Calu3 (cell line): ENCODE measurements at places on chromosomes 11 and 22. TPM values are rescaled to one million over a fixed set of nuclear protein-coding genes. Genes with fewer than 3 reads are reported as not detected.

XPNPEP3 gene
- 33.1 and 39.9 TPM in 2 replicates for total RNA-seq

OR51I1 gene
- not detected in 2 replicates for total RNA-seq

YPEL1 gene
- 1.7 and 3.3 TPM in 2 replicates for total RNA-seq

TMPRSS13 gene
- total RNA-seq: 1.4 and 2.3 TPM in 2 replicates

HIPK3 gene
- 53.6 and 61.5 TPM in 2 replicates for total RNA-seq

STK33 gene
- 1.7 and 3.0 TPM in 2 replicates for total RNA-seq

CELSR1 gene
- 40.8 and 45.5 TPM in 2 replicates for total RNA-seq

C11orf42 gene
- total RNA-seq: not detected in 2 replicates

KIF18A gene
- total RNA-seq: 29.9 and 31.5 TPM in 2 replicates

EFCAB6 gene
- total RNA-seq: 2.2 and 2.3 TPM in 2 replicates

ANGPTL5 gene
- total RNA-seq: not detected in 2 replicates

CHRDL2 gene
- total RNA-seq: not detected in 2 replicates

GDPD4 gene
- total RNA-seq: not detected in 2 replicates

DLG2 gene
- total RNA-seq: 0.71 and 0.73 TPM in 2 replicates

DNA sequence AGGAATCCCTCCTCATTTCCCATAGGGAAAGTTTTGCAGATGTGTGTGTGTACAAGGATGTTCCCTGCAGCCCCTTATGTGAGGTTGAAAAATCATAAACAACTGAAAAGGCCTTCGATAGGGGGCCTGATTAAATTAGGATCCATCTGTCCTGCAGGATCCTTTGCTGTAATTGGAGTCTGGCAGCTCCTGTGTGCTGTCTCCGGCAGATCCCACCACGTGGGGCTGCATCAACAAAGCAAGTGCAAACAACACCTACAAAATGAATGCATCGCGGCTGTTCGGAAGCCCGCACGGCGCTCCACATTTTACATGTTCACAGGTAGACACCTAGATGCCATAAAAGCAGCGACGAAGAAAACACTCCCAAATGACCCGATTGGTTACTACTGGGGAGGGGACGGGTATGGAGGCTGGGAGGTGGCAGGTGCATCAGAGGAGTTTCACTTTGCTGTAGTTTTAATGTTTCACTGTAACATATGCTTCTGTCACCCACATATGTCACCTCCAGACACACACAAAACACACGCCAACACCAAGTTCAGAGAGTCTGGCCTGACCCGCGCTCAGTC is 52.2 kb downstream of the NFAM1 start:
- H3K4me3 ChIP-seq: no peak overlapping the region
- H3K27me3 ChIP-seq: peaks cover 83% of the 10 kb centered on the region
- H3K36me3 ChIP-seq: no peaks in the 10 kb centered on the region
- DNase-seq: no peak

DNA sequence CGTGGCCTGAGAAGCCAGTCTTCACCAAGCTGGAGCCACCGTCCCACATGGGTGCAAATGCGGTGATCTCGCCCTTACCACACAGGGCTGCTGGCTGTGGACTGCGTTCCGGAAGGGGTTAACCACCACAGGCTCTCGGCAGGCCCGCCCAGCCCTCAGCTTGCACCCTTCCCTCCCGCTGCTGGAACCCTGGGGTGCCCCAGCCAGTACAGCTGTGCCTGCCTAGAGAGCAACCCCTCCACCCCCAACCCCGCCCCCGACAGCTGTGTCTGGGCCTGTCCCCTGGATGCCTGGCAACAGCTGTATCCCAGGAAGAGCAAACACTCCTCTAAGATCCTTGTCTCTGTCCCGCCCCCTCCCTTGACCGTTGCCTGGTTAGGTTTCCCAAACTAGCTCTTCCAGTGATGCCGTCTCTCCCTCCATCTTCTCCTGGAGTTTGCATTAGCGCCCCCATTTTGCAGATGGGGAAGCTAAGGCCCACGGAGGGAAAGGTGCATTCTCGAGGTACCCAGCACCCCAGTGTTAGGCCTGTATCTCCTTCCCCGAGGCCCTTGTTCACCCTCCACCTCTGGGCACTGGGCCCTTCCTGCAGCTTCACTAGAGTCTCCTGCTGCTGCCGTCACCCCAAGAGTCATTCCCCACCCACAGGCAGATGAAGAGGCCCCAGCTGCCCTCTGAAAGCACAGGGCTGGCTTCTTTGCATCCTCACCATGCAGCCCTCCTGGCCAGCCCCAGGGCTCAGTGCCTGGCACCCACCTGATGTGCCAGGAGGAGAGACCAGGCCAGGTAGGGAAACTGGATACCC is 12.6 kb upstream of the COX8A start:
- H3K27ac ChIP-seq: no peak overlapping the region
- no peak for DNase-seq
- no peaks in the 10 kb centered on the region for H3K4me1 ChIP-seq
- H3K4me3 ChIP-seq: no peak overlapping the region
- no peaks in the 10 kb centered on the region for H3K27me3 ChIP-seq

GRCh38 chr11:87092567-87092966 is 54.8 kb downstream of the TMEM135 start:
- H3K36me3 ChIP-seq: no peaks in the 10 kb centered on the region
- no peak overlapping the region for H3K27ac ChIP-seq
- H3K4me1 ChIP-seq: peaks cover 1% of the 10 kb centered on the region
- no peak overlapping the region for H3K4me3 ChIP-seq
- no peak for DNase-seq

GRCh38 chr11:2521733-2522630 is 77.2 kb downstream of the KCNQ1 start:
- H3K27me3 ChIP-seq: peaks cover 12% of the 10 kb centered on the region
- DNase-seq: no peak
- peaks cover 9% of the 10 kb centered on the region for H3K36me3 ChIP-seq
- no peak overlapping the region for H3K27ac ChIP-seq
- no peak overlapping the region for H3K4me3 ChIP-seq

GRCh38 chr11:47132490-47132889 is 44.2 kb downstream of the ARFGAP2 start:
- H3K27me3 ChIP-seq: peaks cover 7% of the 10 kb centered on the region
- no peaks in the 10 kb centered on the region for H3K4me1 ChIP-seq
- H3K27ac ChIP-seq: no peak overlapping the region
- DNase-seq: no peak
- H3K36me3 ChIP-seq: no peaks in the 10 kb centered on the region

DNA sequence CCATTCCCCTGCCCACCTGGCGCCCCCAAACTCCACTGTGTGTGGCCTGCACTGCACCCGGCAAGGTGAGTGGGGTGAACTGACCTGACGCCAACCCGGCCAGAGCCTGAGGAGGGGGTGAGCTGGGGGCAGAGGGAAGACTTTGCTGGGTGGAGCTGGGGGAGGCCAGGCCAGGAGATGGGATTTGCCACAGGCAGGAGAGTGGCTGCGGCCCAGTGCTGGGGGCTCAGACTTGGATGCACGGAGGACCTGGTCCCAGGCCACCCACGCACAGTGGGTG is 17.8 kb upstream of the FLRT1 start:
- no peak overlapping the region for H3K4me3 ChIP-seq
- H3K27me3 ChIP-seq: peaks cover 21% of the 10 kb centered on the region
- peaks cover 17% of the 10 kb centered on the region for H3K36me3 ChIP-seq
- no peak for DNase-seq

- H3K27ac ChIP-seq: peak overlapping the region; percentile 67
- H3K36me3 ChIP-seq: peaks cover 29% of the 10 kb centered on the region
- peaks cover 24% of the 10 kb centered on the region for H3K4me1 ChIP-seq
- DNase-seq: peak; percentile 79
- peak overlapping the region; percentile 82 for H3K4me3 ChIP-seq
- H3K27me3 ChIP-seq: no peaks in the 10 kb centered on the region
These were observed 100.3 kb upstream of the AKIP1 start for GRCh38 chr11:8810540-8811301.

- H3K4me1 ChIP-seq: no peaks in the 10 kb centered on the region
- no peaks in the 10 kb centered on the region for H3K36me3 ChIP-seq
- H3K4me3 ChIP-seq: no peak overlapping the region
- H3K27me3 ChIP-seq: peaks cover 57% of the 10 kb centered on the region
- peak; percentile 58 for DNase-seq
These were observed 27.1 kb upstream of the TMA7B start for GRCh38 chr22:39932918-39933649.

- H3K4me1 ChIP-seq: peaks cover 11% of the 10 kb centered on the region
- H3K27ac ChIP-seq: no peak overlapping the region
- H3K4me3 ChIP-seq: no peak overlapping the region
- H3K27me3 ChIP-seq: no peaks in the 10 kb centered on the region
- no peaks in the 10 kb centered on the region for H3K36me3 ChIP-seq
These were observed 108.3 kb downstream of the SWAP70 start for GRCh38 chr11:9772218-9772617.

DNA sequence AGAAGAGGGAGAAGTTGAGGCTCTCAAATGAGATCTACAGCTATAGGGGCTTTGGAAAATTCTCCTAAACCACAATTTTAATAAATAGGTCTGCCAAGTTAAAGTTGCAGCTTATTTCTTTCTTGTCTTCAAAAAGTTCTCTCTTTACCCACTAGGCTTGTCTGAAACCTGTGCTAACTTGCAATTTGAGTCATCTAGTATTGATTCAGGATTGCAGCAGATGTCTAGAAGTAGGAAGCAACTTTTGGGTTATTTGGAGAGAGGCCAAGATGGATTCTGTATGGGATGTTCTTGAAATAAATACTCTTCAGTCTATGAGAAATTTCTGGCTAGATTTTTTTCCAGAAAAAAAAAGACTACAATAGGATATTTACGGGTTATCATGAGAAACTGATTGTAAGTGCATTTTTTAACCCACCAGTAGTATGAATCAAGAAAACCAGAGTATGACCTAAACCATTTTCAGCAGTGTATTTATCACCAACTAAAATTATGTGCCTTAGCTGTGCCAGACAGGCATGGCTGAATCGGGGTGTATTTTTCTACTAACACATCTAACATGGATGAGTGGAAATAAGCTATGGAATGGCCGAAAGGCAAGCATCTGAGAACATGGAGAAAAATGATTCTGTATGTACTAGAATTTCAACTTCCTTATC is 4.9 kb upstream of the RAB38 start:
- H3K4me1 ChIP-seq: peaks cover 25% of the 10 kb centered on the region
- H3K36me3 ChIP-seq: peaks cover 4% of the 10 kb centered on the region
- DNase-seq: no peak
- no peaks in the 10 kb centered on the region for H3K27me3 ChIP-seq
- no peak overlapping the region for H3K4me3 ChIP-seq

GRCh38 chr22:37211866-37212173 is 457 bp downstream of the SSTR3 start:
- H3K36me3 ChIP-seq: no peaks in the 10 kb centered on the region
- H3K27ac ChIP-seq: no peak overlapping the region
- no peak for DNase-seq

- H3K36me3 ChIP-seq: no peaks in the 10 kb centered on the region
- no peak overlapping the region for H3K27ac ChIP-seq
- no peaks in the 10 kb centered on the region for H3K27me3 ChIP-seq
- H3K4me3 ChIP-seq: no peak overlapping the region
- no peaks in the 10 kb centered on the region for H3K4me1 ChIP-seq
These were observed 165.2 kb upstream of the RAG2 start for GRCh38 chr11:36763187-36763586.

- peak within 1 kb of the TSS; percentile 63 for H3K27ac ChIP-seq
- H3K4me1 ChIP-seq: peaks cover 16% of the 10 kb centered on the region
- DNase-seq: peak; percentile 66
- H3K27me3 ChIP-seq: no peaks in the 10 kb centered on the region
- peak within 1 kb of the TSS; percentile 73 for H3K4me3 ChIP-seq
- H3K36me3 ChIP-seq: peaks cover 35% of the 10 kb centered on the region
These were observed at the start of gene ARHGEF17 for GRCh38 chr11:73308003-73308960. Gene ARHGEF17, plus strand, starts transcription at chr11:73308276. Its CDS starts 363 bp downstream, at chr11:73308639.

DNA sequence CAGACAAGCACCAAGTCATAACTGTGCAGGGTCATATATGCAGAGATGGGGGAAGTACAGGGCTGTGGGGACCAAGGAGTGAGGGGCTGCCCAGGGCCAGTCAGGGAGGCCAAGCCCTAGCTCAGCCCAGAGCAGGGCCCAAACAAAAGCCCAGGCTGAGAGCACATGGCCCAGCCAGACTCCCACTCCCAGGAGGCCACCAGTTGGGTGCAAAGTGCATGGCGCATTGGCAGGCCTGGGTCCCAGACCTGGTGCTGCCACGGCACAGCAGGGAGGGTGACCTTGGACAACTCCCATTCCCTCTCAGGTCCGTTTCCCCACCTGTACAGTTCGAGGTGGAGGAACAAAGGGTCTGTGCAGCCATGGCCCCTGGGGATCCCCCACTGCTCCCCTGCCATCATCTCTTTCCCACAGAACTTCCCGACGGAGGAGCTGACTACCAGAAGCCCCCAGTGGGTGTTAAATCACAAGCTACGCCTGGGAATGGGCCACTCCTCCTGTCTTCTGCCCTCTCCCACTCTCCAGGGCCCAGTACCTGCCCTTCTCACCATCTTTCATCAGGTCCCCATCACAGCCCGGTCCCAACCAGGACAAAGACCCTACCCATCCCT is 608 bp downstream of the NIPSNAP1 start:
- H3K27me3 ChIP-seq: no peaks in the 10 kb centered on the region
- H3K36me3 ChIP-seq: peaks cover 29% of the 10 kb centered on the region
- no peak for DNase-seq
- H3K4me1 ChIP-seq: peaks cover 17% of the 10 kb centered on the region

GRCh38 chr11:64340671-64341335 is 799 bp downstream of the CCDC88B start:
- DNase-seq: no peak
- peak overlapping the region; percentile 14 for H3K4me3 ChIP-seq
- no peak overlapping the region for H3K27ac ChIP-seq
- peaks cover under 1% of the 10 kb centered on the region for H3K4me1 ChIP-seq
- H3K27me3 ChIP-seq: no peaks in the 10 kb centered on the region
- H3K36me3 ChIP-seq: no peaks in the 10 kb centered on the region

DNA sequence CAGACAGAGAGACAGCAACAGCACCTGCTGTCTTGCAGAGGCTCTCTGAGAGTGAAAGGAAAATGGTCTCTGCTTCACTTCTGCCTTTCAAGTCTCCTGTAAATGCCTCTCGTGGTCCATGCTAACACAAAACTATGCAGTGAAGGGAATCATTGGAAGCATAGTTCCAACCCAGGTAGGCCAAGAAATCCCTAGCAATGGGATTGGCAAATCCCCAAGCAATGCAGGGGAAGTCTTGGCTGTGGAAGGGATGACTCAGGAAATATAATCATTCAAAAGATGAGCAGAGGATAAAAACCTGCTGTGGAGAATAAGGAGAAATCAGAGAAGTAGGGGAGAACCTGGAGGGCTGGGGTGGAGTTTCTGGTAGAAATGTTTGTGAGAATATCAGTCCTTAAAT is 216.1 kb upstream of the ZBED5 start:
- H3K27me3 ChIP-seq: peaks cover 95% of the 10 kb centered on the region
- no peak overlapping the region for H3K27ac ChIP-seq
- H3K36me3 ChIP-seq: no peaks in the 10 kb centered on the region
- H3K4me3 ChIP-seq: no peak overlapping the region
- no peak for DNase-seq

DNA sequence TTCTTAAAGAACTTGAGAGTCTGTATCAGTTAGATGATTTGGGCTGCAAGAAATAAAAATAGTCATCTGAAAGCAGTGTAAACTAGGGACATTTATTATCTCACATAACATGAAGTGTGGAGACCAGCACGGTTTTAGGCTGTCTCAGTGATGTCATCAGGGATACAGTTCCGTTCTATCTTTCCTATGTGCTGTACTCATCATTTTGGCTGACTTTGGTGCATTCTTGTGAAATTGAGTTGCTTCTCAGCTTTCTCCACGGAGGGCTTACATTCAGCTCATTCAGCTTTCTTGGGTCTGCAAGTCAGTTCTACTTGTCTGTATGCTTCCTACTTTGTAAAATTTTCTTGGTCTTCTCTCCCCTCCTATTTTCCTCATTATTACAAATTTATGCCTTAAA is 51.8 kb upstream of the LIN7C start:
- no peak overlapping the region for H3K27ac ChIP-seq
- H3K4me1 ChIP-seq: no peaks in the 10 kb centered on the region
- DNase-seq: no peak
- no peak overlapping the region for H3K4me3 ChIP-seq
- H3K27me3 ChIP-seq: peaks cover 40% of the 10 kb centered on the region
